ENCODE measurements at places on chromosomes 3 and 15.

DNA sequence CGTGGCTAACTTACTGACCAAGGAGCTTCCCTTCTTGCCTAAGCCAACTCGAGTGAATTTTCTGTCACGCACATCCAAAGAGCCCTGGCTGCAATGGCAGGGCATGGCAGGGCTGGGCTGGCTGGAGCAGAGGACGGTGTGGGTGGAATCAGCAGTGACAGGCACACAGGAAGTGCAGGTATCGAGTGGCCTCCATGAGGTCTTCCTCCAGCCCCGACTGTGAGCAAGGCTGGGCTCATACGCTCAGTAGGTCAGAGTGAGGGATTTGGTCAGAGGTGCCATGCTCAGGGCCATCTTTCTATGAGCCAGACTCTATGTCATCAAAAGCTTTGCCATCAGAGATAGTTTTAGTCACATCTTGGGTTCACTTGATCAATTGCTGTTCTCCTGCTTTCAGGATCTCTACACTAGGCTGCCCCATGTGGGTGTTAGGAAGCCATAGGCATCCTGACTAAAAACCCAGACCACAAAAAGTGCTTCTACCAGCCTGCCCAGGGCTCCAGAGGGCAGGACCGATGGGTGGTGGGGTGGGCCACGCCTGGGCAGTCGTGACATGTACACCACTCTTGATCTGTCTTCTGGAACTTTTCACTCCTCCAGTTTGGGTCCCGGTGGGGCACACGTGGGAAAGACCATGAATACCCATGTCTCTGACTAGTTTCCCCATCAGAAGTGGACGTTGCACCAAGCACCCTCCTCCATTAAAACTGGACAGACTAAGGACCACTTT, 22.6 kb upstream of the COMMD4 start:
- no peak for DNase-seq

DNA sequence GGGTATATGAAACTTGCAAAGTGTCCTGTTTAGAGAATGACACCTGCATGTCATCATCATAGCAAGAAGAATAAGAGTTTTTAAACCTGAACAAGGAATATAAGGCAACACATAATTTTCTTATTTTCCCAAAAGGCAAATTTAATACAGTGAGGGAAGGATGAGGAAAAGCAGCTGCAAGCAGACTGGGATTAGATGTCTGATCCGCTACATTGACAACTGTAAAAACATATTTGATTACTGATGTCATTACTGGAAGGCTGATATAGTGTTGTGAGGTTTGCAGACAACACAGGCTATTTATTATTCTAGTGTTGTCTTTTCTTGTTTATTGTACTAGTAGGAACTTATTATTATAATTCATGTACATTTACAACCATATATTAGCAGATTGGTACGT, 528.7 kb downstream of the ZIC1 start:
- DNase-seq = no peak

GRCh38 chr3:153219146-153219545, 57.1 kb downstream of the RAP2B start:
- no peak for DNase-seq

DNA sequence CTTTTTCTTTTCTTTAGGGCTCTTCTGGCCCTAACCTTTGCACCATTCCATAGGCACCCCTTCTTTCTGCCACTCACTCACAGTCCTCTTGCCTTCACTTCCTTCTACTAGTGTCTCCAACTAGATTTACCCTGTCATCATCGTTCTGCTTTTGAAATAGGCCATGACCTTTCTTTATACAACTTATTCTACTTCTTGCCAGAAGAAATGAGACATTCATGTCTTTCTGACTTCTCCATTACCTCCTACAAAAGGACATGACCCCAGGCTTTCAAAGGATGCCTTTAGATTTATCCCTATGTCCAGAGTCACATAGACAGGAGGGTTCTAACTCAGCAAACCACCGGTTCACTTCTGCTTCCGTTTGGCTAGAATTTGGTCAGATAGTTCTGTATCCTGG, 336.4 kb upstream of the LRRFIP2 start:
- DNase-seq = no peak

DNA sequence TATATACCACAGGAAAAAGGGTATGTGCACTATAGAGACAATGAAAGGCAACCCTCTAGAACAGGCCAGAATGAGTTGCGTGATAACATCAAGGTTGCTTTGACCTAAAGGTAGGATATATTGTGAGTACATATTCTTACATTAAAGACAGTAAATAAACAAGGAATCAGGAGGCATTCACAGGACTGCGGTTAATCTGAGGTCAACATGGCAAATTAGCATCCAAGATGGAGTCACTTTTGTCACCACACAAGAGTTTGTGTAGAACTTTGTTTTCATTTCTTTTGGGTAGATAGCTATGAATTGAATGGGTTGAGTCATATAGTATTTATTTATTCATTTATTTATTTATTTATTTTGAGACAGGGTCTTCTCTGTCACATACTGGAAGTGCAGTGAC, 11.5 kb upstream of the SCAP start:
- no peak for DNase-seq

All from C1 segment of cervical spinal cord (tissue), 14 donors.